Activated CD8-positive, alpha-beta memory T cell treated with anti-CD3 and anti-CD28 coated beads, Interleukin-2, amount 10 ng/mL, durations not matched to agents 7 days and 5 days (primary cell): ENCODE measurements at places on chromosomes 1 and 21. TPM values are rescaled to one million over a fixed set of nuclear protein-coding genes. Genes with fewer than 3 reads are reported as not detected.

Gene ELF3
- 0.16 TPM for total RNA-seq

- no peak overlapping the region for H3K27ac ChIP-seq
- H3K27me3 ChIP-seq, result peaks cover 33% of the 10 kb centered on the region
- no peak overlapping the region for H3K4me3 ChIP-seq
- no peaks in the 10 kb centered on the region for H3K4me1 ChIP-seq
- DNase-seq, result no peak
Measured at GRCh38 chr1:166925810-166926478, 49.4 kb downstream of the ILDR2 start.

DNA sequence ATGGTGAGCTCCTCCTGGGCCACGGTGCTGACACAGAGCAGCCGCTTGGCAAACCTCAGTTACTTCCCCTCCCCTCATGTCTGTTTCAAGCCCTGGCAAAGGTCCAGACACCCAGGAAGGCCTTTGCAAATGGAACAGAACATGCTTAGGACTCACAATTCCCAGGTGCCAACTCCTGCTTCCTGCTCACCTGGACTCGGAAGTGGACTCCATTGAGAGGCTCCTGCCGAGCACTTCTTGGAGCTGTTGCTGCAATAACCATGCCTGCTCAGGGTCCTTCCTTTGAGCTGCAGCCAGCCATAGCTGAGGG lies 10.7 kb downstream of the DCST2 start:
- peaks cover 4% of the 10 kb centered on the region for H3K4me1 ChIP-seq
- H3K27me3 ChIP-seq, result no peaks in the 10 kb centered on the region
- no peak overlapping the region for H3K27ac ChIP-seq
- no peaks in the 10 kb centered on the region for H3K36me3 ChIP-seq

GRCh38 chr1:21647431-21648351 lies 21.5 kb downstream of the RAP1GAP start:
- peaks cover 9% of the 10 kb centered on the region for H3K4me1 ChIP-seq
- no peak overlapping the region for H3K27ac ChIP-seq
- peak; percentile 66 for DNase-seq
- H3K27me3 ChIP-seq, result peaks cover 26% of the 10 kb centered on the region

DNA sequence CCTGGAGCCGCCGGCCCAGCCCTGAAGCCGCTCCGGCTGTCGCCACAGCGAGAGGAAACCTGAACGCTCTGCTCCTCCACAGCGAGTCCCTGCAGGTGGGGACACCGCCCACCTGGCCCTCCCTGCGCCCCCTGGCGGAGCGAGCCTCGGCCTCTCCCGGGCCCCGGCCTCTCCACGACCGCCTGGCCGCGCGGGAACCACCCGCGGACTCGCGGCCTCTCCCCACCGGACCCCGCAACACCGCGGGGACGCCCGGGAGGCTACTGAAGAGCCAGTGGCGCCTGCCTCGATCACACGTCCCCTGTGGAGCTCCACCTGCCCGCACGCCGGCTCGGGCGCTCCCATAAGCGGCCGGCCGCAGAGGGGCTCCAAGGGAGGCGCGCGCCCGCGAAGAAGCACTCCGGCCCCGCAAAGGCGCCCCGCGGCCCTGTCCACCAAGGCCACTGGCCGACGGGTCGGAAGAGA lies 109.6 kb downstream of the KCNN3 start:
- DNase-seq, result peak; percentile 84
- H3K27ac ChIP-seq, result no peak overlapping the region
- H3K4me1 ChIP-seq, result peaks cover 39% of the 10 kb centered on the region
- no peaks in the 10 kb centered on the region for H3K36me3 ChIP-seq
- H3K4me3 ChIP-seq, result peak overlapping the region; percentile 34

DNA sequence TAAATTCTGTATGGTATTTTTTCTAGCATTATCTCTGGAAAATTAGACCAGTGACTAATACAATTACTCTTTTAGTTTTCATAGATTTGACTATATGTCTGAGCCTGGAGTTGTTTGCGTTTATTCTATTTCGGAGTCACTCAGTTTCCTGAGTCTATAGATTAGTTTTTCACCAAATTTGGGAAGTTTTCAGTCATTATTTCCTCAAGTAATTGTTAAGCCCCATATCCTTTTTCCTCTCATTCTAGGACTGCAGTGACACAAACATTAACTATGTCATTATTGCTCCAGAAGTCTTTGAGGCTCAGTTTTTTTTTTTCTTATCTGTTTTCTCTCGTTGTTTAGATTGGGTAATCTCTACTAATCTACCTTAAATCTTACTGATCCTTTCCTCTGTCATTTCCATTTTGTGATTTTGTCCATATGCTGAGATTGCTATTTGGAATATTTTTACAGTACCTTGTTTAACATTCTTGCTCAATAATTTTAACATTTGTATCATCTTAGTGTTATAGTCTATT lies 886.2 kb downstream of the LTN1 start:
- H3K4me1 ChIP-seq, result no peaks in the 10 kb centered on the region
- DNase-seq, result no peak
- no peaks in the 10 kb centered on the region for H3K36me3 ChIP-seq
- H3K27ac ChIP-seq, result no peak overlapping the region
- H3K27me3 ChIP-seq, result no peaks in the 10 kb centered on the region

DNA sequence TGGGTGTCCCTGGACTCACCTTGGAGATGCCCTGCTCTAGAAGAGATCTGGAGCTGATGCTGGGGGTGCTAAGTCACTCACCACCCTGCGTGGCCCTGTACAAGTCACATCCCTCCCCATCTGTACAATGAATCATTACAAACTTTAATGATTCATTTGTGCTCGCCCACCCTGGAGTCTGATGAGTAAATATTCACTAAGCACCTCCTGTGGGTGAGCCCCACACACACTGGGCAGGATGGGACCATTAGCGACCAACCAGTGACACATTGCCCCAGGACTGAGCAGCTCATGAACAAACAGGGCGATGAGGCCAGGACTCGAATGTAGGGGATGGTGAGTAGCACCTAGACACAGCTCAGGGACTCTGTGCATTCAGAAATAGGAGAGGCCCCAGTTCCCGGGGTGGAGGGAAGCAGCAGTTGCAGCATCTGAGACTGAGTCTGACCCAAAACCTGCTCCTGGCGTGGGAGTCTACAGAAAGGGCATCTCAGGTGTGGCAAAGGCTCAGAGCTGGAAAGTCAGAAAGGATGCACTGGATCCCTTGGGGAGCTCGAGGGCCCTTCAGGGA lies 18.1 kb upstream of the PDZK1IP1 start:
- peaks cover 4% of the 10 kb centered on the region for H3K4me1 ChIP-seq
- H3K36me3 ChIP-seq, result no peaks in the 10 kb centered on the region
- no peak overlapping the region for H3K4me3 ChIP-seq

Gene HSF2BP
- 0.47 TPM for total RNA-seq

- H3K4me1 ChIP-seq, result peaks cover 37% of the 10 kb centered on the region
- DNase-seq, result no peak
- no peaks in the 10 kb centered on the region for H3K27me3 ChIP-seq
- H3K36me3 ChIP-seq, result peaks cover 20% of the 10 kb centered on the region
- peak overlapping the region; percentile 73 for H3K27ac ChIP-seq
Measured at GRCh38 chr1:150874455-150875196, 1.8 kb downstream of the ARNT start.

Gene COL8A2
- total RNA-seq, result not detected

GRCh38 chr1:46406881-46407608 lies 12.9 kb downstream of the FAAH start:
- no peak overlapping the region for H3K27ac ChIP-seq
- no peaks in the 10 kb centered on the region for H3K27me3 ChIP-seq
- H3K4me1 ChIP-seq, result peaks cover 4% of the 10 kb centered on the region
- no peaks in the 10 kb centered on the region for H3K36me3 ChIP-seq
- H3K4me3 ChIP-seq, result no peak overlapping the region

Gene GABRD
- not detected for total RNA-seq

DNA sequence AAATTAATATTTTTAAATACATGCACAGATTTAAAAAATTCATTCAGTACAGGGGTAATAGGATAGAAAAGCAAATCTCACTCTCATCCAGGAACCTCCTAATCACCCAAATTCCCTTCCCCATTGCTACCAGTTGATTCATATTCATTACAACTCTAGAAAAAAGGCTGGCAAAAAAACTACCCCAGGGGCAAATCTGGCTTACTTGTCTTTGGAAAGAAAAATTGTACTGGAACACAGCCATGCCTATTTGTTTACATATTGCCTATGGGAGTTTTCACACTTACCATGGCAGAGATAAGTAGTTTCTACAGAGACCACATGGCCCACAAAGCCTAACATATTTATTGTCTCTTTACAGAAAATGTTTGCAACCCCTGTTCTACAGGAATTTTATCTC lies 8.9 kb upstream of the RBM34 start:
- H3K27me3 ChIP-seq, result no peaks in the 10 kb centered on the region
- H3K27ac ChIP-seq, result no peak overlapping the region
- H3K36me3 ChIP-seq, result peaks cover 38% of the 10 kb centered on the region
- no peaks in the 10 kb centered on the region for H3K4me1 ChIP-seq
- no peak overlapping the region for H3K4me3 ChIP-seq

Gene PLA2G2F
- not detected for total RNA-seq

- H3K36me3 ChIP-seq, result no peaks in the 10 kb centered on the region
- no peak overlapping the region for H3K27ac ChIP-seq
Measured at GRCh38 chr1:30816211-30817076, 58.9 kb upstream of the LAPTM5 start.

DNA sequence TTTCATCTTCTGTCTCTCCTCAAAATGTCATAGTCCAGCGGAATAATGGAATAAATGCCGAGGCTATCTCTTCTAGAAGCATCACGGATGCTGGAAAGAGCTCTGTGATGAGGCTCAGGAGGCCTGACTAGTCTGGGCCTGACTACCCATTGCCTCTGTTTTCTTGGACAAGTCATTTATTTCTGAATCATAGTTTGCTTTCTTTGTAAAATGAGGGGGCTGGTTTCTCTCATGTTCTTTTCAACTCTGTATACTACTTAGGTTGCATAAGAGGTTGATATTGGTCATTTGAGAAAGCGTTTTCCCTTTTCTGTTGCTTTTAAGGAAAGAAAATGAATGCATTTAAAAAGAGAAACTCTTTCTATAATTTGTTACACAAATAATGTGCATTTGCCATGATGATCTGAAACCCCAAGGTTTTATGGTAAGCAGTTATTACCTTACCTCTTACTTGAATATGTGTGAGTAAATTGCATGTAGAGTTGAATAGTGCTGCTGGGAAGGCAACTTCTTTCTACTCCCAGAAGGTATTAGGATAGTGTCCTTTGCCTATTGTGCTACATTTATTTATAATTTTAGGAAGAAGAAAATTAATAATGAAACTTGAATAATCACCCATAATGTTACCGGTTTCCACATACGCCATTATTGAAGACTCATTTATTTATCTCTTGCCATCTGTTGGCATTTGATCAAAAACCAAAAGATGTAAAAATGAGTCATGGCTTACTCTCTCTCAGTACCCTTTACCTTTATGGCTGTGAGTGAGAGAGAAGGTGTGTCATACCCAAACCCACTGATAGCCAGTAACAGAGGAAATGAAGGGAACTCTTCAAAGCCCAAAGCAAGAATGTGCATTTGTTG lies 179.1 kb downstream of the FASLG start:
- peaks cover 68% of the 10 kb centered on the region for H3K27me3 ChIP-seq
- no peak overlapping the region for H3K4me3 ChIP-seq
- peaks cover 2% of the 10 kb centered on the region for H3K36me3 ChIP-seq

DNA sequence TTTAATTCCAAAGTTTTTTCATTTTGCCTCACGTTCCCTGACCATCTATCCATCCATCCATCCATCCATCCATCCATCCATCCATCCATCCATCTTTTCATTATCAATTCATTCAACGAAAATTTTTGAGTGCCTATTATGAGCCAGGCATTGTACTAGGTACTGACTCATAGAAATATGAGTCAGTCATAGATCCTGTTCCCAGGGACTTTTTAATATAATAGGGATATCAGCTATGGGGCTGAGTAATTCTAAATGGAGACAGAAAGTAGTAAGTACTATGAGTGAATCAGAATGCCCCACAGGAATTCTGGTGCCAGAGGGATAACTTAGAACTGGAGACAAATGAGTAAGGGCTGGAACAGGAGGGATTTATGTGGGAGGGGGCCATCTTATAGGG lies 49.8 kb upstream of the GNG12 start:
- no peaks in the 10 kb centered on the region for H3K36me3 ChIP-seq
- peaks cover 8% of the 10 kb centered on the region for H3K27me3 ChIP-seq
- DNase-seq, result no peak

DNA sequence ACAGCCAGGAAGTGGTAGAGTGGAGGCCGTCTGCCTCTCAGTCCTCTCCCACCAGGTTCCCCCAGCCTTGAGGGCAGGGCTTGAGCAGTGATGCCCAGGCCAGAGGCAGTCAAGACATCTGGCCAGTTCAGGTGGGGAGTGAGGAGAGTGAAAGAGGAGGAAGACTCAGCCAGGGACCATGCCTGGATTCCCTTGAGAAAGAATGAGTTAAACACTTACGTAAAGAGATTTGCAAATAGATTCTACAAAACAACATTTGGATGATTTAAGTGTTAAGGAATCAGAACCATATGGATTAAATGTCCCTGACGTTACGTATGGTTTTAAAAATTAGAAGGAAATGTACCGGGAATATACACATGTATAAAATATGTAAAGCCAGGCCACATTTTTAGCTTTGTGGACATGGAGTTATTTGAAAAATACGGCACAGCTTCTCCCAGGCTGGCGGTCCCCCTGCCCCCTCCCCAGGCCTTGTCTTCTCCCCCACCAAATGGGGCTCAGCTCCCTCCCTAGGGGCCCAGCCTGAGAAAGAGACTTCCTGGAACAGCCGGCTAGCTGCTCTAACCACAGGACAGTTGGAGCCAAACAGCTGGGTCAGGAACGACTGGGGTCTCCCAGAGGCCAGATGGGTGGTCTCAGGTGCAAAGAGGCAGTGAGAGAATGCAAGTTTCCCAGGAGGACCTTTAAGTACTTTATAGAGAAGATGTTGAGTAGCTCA lies 188.3 kb upstream of the EDN2 start:
- no peaks in the 10 kb centered on the region for H3K36me3 ChIP-seq
- H3K27ac ChIP-seq, result peak overlapping the region; percentile 93
- H3K4me1 ChIP-seq, result peaks cover 86% of the 10 kb centered on the region

Gene CD52
- total RNA-seq, result 971 TPM

Gene TMEM82
- total RNA-seq, result not detected

GRCh38 chr1:158333405-158334155 lies 2.2 kb upstream of the CD1B start:
- H3K4me3 ChIP-seq, result peak overlapping the region; percentile 0
- no peak overlapping the region for H3K27ac ChIP-seq
- DNase-seq, result no peak
- peaks cover 13% of the 10 kb centered on the region for H3K4me1 ChIP-seq
- H3K27me3 ChIP-seq, result peaks cover 4% of the 10 kb centered on the region

GRCh38 chr1:102032534-102032933 lies 35.8 kb upstream of the OLFM3 start:
- no peak overlapping the region for H3K27ac ChIP-seq
- no peak overlapping the region for H3K4me3 ChIP-seq
- no peak for DNase-seq
- no peaks in the 10 kb centered on the region for H3K36me3 ChIP-seq
- H3K4me1 ChIP-seq, result no peaks in the 10 kb centered on the region

Gene LYPD8
- total RNA-seq, result not detected

Gene RHD
- not detected for total RNA-seq
